ENCODE measurements at places on chromosomes 11 and 22.

DNA sequence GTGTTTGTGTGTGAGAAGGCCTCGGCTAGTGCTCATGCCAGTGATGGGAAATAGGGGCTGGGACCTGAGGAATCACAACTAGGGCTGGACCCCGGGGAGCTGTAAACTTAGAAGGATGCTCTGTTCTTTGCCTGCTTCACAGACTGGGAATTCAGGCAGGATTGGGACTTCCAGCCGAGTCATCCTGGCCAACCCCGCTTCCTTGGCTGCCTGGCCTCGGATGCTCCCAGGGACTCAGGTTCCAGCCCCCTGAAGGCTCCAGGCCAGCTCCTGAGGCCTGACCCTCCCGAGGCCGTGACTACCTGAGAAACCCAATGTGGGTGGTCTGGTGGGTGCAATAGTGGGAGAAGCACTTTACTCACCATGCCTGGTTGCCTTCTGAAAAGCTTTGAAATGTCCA, 44.7 kb downstream of the IRAG1 start:
- no peak for DNase-seq

GRCh38 chr22:43338766-43339345, 4.3 kb downstream of the SCUBE1 start:
- no peak for DNase-seq

DNA sequence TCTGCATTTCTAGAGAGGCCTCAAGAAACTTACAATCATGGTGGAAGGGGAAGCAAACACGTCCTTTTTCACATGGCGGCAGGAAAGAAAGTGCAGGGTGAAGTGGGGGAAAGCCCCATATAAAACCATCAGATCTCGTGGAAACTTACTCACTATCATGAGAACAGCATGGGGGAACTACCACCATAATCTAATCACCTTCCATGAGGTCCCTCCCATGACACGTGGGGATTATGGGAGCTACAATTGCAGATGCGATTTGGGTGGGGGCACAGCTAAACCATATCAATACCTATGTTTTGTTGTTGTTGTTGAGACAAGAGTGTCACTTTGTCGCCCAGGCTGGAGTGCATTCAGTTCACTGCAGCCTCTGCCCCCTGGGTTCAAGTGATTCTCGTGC, 29.9 kb downstream of the SFI1 start:
- no peak for DNase-seq

GRCh38 chr22:41919357-41920224, 4.7 kb upstream of the SHISA8 start:
- no peak for DNase-seq

GRCh38 chr11:128670631-128671030, 23.2 kb upstream of the FLI1 start:
- DNase-seq: no peak

DNA sequence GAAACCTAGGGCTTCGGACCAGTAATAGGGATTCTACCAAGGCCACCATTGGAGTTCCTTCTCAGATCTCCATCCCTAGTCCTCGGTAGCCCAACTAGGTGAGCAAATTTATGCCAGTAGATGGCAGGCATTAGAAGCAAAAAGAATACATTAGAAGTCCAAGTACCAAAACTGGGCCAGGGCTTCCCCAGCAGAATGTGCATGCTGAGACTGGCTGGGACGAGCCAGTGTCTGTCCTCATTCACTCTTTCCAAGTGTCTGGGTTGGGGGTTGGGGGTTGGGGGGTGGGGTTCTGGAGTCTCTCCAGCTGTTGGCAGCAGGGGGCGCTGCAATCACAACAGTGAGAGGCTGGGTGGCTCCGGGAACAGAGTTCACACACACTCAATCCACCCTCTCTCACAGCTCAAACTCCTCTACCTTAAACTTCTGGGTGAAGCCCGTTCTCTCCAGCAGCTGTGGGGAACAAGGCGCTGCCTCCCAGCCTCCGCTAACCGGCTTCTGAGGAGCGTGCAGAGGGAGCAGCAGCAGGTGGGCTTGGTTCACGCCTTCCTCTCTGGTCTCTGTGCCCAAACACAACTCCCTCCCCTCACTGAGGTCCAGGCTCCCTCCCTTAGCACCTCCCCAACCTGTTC, 57.5 kb downstream of the BTG4 start:
- DNase-seq: no peak

- DNase-seq: no peak
Observed at GRCh38 chr22:25484521-25485315, 79.8 kb upstream of the GRK3 start.

DNA sequence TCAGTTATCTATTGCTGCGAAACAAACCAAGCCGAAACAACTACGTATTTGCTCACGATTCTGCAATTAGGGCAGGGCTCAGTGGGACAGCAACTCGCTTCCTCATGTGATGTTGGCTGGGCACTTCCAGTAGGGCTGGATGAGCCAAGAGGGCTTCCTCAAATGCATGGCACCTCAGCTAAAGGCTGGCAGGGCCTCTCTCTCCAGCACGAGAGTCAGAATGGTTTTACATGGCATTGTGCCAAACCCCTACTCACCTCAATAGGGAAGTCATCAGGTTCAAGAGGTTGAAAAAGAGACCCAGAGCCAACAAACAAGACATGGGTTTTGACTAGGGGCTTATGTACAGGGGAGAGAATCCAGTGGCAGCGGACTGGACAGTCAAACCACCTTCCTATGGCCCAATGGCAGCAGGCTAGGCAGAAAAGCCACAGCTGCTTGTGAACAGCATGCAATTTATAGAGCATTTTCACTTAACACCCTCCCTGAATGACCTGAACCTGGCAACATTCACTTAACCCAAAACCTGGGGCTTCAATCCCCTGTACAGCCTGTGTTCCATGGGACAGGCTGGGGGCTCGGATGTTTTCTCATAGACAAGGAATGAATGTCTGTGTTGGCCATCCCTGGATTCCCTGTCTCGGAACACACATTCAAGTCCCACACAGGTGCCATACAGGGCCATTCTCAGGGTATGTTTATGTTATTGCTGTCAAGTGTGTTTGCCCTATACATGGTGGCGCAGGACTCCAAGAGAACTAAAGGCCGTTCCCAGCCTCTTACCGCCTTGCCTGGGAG, 154.2 kb upstream of the NAV2 start:
- no peak for DNase-seq

- DNase-seq: no peak
Observed at GRCh38 chr22:19059481-19060278, 62.5 kb downstream of the DGCR2 start.

DNA sequence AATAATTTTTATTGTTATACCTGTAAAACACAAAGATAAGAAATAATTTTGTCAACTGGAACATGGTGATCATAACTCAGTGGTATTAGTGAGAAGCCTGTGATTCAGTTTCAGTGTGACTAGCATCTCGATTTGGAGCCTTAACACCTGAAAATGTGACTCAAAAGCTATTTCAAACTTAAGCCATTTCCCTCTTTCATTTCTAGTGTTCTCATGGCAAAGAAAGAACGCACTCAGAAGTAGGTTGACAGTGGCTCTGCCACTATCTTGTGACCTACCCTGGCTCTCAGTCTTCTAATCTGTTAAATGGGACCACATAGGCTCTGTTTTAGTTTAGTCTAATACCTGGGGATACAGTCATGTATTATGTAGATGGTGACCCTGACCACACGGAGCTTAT, 62.7 kb downstream of the ISX start:
- DNase-seq: no peak

DNA sequence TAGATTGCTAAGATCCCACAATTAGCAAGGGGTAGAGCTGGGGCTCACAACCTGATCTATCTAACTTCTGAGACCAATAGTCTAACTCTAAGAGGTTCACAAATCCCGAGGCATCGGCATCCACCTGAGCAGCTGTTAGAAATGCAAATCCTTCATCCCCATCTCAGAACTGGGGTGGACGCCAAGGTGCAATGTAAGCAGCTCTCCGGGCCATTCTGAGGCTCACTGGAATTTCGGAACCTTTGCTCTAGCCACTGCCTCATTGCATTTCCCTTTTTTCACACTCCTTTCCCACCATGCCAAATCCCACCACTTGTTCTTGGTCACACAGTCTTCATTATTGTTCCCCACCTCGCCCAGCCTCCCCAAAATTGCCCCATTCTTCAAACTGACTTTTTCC, 29.8 kb downstream of the MAML2 start:
- DNase-seq: no peak

DNA sequence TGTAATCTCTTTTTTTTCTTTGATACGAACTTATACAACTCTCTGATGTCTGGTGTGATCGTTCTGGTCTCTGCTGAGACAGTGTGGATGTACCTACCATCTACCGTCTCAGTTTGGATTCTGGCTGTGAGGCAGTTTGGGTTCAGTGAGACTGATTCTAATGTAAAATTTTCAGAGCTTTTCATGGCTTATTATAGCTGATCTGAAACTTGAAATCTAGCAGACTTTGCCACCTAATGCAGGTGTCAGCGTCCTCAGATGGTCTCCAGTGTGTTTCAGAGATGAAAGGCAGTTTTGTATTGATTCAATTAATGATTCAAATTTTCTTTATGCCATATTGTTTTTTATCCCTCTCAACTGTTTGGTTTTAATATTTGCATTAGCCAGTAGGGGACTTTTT, 35.9 kb downstream of the PPFIBP2 start:
- DNase-seq: no peak

GRCh38 chr22:46766611-46767010, 4.2 kb downstream of the TBC1D22A start:
- DNase-seq: no peak

GRCh38 chr11:46686886-46687795, 13.3 kb downstream of the ARHGAP1 start:
- DNase-seq: no peak

DNA sequence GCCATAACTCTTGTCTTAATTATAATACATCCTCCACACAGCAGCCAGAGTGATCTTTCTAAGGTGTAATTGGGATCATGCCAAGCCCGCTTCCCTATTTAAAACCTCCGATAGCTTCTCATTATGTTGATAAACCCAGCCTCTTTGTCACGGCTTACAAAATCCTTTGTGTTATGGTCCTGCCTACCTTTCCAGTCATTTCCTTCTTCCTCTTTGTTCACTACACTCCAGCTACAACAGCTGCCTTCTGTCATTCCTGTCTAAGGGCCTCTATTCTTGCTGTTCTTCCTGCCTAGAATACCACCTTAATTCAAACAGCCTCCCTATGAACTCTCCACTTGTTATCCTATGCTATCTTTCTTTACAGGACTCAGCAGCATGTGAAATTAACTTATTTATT, 70.6 kb upstream of the CAPRIN1 start:
- DNase-seq: no peak

DNA sequence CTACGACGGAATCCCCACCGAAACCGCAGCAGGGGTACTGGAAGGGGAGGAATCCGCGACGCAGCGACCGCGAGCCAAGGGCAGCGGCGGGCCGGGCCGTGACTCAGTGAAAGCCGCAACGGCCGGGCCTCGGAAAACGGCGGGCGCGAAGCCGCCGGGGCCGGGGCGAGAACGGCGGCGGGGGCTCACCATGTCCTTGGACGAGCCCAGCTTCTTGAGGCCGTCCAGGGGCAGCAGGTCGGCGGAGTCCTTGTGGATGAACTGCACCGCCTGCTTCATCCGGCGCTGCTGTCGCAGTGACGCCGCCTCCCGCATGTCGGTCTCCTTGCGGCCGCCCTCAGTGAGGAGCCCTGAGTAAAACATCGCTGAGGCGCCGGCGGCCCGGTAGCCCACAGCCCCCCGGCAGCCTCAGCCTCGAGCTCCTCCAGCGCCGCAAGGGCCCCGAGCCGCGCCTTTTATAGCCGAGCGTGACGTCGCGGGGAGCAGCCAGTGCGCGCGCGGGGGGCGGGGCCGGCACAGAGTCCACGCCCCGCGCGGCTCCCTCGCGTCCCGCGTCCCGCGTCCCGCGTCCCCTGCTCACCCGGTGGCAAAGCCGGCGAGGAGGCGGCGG, at the start of gene NRIP3:
Gene NRIP3 (minus strand): TSS at position 429 of the 610 bp plus-strand sequence. CDS start 66 bp downstream, at position 363.
- DNase-seq: peak; percentile 27

DNA sequence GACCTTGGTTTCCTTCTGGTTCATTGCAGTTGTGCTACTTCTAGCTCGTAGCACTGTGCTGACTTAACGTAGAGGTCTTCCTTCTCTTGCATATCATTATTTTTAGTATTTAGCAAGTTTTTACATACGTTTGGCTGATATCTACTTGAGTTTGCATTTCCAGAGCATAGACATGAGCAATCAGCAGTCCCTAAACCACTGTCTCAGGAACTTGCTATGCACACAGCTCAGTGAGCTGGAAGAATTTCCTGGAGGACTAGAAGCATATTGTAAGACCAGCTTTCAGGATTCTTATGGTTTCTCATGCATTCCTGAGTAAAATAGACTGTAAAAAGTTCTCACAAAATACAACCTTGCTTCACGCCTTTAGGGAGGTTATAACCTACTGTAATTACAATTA, 226.7 kb upstream of the PDGFD start:
- DNase-seq: no peak

GRCh38 chr11:125165843-125166763, 1.6 kb downstream of the PKNOX2 start:
- DNase-seq: no peak

DNA sequence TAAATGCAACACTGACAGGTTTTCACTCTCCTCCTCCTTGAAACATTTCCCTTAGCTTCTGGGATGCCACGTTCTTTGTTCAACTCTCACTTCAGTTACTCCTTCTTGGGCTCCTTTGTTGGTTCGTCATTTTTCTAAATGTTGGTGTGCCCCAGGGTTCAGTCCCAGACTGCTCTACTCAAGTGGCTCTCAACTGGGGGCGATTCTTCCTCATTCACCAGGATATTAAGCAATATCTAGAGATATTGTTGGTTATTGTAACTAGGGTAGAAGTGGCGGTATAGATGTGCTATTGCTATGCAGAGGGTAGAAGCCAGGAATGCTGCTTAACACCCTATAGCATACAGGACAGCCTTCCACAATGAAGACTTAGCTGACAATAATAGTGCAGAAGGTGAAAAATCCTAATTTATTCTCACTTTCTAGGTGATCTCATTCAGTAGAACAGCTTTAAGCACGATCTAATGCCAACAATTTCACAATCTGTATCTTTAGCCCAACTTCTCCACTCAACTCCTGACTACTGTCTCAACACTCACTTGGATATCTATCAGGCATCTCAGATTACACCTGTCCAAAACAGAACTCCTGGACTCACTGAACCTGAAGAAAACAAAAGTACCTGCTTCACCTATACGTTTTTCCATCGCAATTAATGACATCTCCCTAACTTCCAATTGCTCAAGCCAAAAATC, 4.6 kb downstream of the NUP160 start:
- DNase-seq: no peak

GRCh38 chr22:27336151-27337090, 465.1 kb downstream of the MN1 start:
- DNase-seq: no peak

- peak; percentile 60 for DNase-seq
Observed at GRCh38 chr22:42621505-42622002, 6.9 kb upstream of the POLDIP3 start.

DNA sequence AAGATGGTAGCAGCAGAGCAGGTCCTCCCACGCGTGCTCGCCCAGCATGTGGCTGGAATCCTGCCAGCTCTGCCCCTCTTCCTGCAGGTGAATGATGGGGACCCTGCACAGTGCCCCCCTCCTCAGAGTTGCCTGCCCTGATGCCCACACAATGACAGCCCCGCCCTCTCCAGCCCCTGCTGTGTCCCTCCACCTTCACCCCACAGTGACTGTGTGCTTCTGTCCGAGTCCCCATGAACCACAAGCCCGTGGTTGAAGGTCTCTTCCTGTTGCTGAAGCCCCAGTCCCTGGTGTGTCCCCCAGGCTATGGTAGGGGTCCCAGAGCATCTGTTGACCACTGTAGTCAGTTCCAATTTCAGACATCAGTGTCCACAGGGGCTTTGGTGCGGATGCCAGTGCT, 71.0 kb downstream of the BRD1 start:
- no peak for DNase-seq

GRCh38 chr22:32810555-32811133, 9.1 kb downstream of the TIMP3 start:
- no peak for DNase-seq

Measured in LoVo (cell line).